ENCODE measurements at places on chromosomes 7 and 10.
A peak's percentile ranks its signal among the peaks of the same experiment; 100 is the strongest.

DNA sequence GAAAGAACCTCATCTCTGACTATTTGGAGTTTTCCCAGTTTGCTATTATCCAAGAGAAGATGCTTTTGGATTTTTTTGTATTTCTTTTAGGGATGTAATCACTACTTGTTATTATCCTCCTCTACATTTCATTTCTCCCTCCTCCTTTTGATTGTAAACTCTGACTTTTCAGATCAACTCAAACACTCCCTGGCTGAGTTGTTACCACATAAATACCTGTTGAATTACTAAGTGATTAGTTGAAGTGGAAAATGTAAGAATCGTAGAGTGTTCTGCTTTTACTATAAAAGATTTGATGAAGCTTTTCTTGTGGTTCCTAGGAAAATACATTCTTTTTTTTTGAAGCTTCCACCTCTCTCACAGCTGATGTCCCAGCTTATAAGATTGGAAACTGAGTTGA, 164.1 kb upstream of the C1GALT1 start:
- no peak for DNase-seq

- no peak for DNase-seq
Measured at GRCh38 chr10:113562704-113563103, 9.9 kb downstream of the HABP2 start.

DNA sequence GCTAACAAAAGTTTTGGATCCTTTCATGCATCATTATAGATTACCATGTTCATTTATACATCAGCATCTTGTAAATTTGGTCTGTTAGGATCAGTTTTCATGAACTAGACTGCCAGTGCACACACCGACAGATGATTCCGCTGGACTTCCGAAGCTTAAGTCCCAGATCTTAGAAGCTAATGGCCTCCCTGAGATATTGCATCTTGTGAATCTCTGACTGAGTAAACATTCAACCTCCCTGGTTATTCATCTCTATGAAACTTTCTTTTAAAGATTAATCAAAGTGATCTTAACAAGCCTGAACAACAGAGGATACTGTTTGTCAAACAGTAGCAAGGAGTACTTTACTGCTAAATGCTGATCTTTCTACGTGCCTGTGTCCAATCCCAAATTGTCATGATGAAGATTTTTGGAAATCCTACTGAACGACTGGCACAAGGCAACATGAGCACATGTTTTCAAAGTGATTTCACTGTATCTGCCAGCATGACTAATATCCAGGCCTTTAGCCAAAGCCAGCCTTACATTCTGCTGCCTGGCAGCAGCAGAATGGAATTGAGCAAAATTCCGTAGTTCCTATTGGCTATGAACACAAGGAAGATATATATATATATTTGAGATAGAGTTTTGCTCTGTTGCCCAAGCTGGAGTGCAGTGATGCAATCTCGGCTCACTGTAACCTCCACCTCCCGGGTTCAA, 91.3 kb upstream of the ANK3 start:
- DNase-seq = no peak

GRCh38 chr7:27933671-27934565, 194.0 kb downstream of the TAX1BP1 start:
- no peak for DNase-seq

DNA sequence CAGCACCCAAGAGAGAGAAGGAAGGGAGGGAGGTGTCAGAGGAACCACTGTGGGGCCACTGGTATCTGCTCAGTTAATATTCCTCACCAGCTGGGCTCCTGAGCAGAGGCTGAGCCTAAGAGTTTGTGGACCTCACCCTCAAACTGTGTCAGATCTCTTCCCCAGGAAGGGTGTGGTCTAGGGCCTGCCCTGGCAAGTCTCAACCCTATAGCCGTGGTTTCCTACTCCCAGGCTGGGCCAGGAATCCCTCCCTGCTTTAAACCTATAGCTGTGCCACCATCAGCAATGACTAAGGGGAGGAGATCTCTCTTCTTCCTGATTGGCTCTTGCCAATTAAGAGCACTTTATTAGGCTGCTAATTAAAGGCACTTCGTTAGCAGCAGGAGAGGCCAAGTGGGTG, 29.9 kb downstream of the POLL start:
- DNase-seq = no peak

- no peak for DNase-seq
Measured at GRCh38 chr10:97882142-97883091, 32.8 kb downstream of the GOLGA7B start.

DNA sequence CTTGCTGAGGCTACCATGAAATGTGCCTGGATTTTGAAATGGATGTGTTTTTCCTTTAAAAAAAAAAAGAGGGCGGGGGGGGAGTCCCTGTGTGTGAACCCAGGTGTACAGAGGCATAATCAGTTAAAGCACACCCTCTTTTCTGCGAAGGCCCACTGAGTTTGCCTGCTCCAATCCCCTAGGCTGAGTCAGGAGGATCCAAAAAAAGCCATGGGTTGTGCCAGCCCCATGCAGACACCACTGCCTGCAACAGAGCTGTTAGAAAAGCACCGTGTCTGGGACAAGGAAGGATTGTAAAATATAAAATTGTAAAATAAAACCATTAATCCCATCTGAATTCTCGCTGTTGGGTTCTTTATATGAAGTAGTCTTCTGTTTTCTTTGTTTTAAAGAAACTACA, 217.9 kb downstream of the ADAM12 start:
- no peak for DNase-seq

DNA sequence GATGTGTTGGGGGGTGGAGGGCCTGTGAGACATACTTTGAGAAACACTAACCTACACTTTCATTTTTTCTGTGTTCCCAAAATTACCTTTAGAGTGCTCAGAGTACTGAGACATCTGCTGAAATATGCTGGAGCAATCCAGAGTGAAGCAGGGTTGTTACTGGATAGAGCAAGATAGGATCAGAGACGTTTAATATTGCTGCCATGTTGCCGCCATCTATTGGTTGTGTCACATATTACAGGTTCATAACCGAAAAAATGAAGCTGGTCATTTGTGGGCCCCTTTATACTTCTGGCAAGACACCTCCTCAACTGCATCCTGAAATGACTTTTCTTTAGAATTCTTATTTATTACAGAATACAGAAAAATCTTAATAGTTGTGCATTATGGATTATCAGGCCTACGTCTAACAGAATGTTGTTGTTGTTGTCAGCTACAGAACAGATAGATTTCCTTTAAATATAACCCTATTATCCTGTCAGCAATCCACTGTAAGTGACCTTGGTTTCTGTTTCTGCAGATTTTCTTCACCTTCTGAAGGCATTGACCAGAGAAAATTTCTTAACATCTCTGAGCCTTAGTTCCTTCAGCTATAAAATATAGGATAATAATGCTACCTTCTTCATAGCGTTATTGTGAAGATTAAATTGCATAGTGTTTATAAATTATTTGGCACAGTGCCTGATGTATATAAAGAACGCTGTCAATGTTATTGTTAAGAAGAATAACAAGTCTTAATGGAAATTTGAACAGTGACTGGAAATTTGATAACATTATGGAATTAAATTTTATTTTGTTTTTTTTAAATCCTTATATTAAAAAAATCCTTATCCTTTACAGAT, 16.2 kb upstream of the DLD start:
- DNase-seq = peak; percentile 69

- no peak for DNase-seq
Measured at GRCh38 chr10:58615237-58615935, 102.7 kb downstream of the BICC1 start.

- DNase-seq = no peak
Measured at GRCh38 chr7:4774658-4775249, 669 bp upstream of the AP5Z1 start.

- DNase-seq = no peak
Measured at GRCh38 chr10:98246911-98247805, 20.8 kb downstream of the LOXL4 start.

GRCh38 chr10:75887369-75887768, 455.9 kb downstream of the LRMDA start:
- no peak for DNase-seq

Measured in NCI-H748 treated with DMSO at 0.1 percent for 48 hours (cell line).